HT1080 (cell line): ENCODE measurements at places on chromosomes 2 and 18.

- DNase-seq: no peak
These were observed 77.0 kb upstream of the SERTAD2 start for GRCh38 chr2:64730551-64731262.

GRCh38 chr18:56516789-56517188 lies 121.6 kb downstream of the TXNL1 start:
- DNase-seq: peak; percentile 38

- DNase-seq: no peak
These were observed 265.5 kb upstream of the MGAT5 start for GRCh38 chr2:133988316-133988891.

- peak; percentile 66 for DNase-seq
These were observed 143.0 kb downstream of the ZNF516 start for GRCh38 chr18:76351961-76352581.

- DNase-seq: no peak
These were observed 3.9 kb downstream of the WNT10A start for GRCh38 chr2:218884519-218884918.

GRCh38 chr2:164287056-164287455 lies 334.2 kb downstream of the GRB14 start:
- no peak for DNase-seq

DNA sequence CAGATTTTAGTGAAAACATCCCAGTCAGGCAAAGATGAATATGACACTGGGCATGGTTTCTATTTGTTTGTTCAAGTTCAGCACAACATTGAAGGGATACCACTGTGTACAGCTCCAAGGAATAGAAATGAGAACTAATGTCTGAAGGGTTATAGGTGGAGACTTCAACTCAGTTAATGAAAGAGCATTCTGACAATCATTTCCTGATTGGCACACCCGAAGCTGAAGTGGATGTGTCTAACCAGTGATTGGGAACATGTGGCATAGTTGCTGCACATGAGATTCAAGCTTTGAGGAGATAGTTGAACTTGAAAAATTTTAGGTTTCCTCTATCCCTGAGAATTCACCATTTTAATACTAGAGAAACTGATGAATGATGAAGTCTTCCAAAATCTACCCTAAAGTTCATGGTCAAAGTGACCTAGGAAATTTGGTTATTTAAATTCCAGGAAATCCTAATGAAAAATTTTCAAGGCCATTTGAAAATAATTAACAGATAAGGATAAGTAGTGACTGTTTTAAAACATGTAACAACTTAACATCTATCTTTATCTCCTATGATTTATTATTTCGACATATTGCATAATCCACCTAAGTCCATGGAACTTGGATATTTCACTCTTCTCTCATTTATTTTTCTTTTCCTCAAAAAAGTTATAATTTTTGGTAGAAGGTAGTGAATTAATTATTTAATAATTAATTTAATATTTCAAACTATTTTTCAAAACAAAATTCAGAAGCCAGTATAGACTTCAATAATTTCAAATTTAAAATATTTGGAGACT lies 38.0 kb downstream of the SLC9A4 start:
- DNase-seq: no peak

GRCh38 chr2:197707316-197708213 lies 2.4 kb downstream of the MARS2 start:
- DNase-seq: peak; percentile 48
